ENCODE measurements at places on chromosomes 1 and 21.

DNA sequence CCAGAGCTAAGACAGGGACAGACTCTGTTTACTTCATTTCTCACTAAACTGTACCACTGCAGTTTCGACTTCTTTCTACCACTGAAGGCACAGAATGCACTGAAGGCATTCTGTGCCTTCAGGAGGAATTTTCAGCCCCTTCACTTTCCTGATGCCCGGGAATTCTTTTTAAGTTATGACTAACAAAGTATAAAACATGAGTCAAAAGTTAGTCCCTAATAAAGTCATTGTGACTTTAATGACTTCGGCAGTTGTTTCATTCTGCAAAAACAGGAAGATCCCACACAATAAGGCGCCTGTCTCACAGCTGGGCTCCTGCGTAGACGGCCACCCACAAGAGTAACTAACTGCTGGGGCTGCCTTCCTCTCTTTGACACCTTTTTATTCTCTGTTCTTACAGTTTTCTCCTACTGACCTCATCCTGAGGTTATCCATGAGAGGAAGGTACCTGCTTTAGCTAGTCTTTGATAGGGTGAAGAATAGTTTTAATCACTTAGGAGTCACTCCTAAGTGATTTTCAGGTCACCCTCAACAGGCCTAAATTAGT, 183.9 kb upstream of the SGIP1 start:
- peak; percentile 39 for DNase-seq

- DNase-seq = no peak
Measured at GRCh38 chr1:98402860-98403259, 258.7 kb upstream of the SNX7 start.

DNA sequence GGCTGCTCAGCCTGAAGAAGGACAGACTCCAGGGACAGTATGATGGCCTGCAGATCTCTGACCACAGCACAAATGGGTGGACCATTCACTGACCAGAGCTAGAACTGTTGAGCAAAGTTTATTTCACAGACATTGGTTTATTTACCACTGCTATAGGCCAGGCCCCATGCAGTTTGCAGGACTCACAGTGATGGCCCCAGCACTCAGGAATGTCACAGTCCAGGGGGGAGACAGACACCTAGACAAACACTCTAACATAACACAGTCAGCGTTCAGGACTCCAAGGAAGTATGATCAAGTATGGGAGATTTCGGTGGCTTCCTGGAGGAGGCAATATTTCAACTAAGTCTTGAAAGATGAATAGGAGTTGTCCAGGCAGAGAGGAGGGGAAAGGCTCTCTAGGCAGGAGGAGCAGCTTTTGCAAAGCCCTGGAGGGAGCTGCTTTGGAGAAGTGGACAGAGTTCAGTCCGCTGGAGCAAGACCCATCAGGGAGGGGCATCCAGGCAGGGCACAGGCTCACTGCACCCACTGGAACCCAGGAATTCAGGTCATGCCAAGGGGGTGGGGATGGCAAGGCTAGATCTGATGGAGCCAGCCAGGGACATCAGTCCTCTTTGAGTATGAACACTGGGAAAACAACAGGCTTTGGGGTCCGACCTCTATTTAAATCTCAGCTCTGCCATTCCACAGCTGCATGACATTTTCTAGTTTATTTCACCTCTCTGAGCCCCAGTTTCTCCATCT, 454.3 kb downstream of the MATN1 start:
- DNase-seq = no peak

- DNase-seq = no peak
Measured at GRCh38 chr21:28801906-28802305, 190.8 kb downstream of the LTN1 start.

- no peak for DNase-seq
Measured at GRCh38 chr1:203098914-203099520, 13.2 kb upstream of the MYOG start.

DNA sequence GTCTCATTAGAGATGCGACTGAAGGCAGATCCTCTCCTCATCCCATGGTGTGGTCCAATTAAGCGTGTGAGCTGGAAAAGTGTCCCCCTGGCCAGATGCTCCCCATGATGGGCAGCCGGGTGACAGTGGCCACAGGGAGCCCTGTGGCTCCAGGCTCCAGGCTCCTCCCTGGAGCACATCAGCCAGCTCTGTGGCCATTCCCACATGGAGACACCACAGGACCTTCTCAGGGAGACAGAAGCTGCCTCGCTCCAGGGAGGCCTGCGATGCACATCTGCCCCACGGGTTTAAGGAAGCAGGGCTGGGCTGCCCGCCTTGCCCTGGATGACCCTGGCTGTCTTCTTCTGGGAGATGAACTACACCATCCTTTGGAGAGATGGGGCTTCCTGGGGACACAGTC, 99.9 kb upstream of the TLR5 start:
- DNase-seq = no peak

DNA sequence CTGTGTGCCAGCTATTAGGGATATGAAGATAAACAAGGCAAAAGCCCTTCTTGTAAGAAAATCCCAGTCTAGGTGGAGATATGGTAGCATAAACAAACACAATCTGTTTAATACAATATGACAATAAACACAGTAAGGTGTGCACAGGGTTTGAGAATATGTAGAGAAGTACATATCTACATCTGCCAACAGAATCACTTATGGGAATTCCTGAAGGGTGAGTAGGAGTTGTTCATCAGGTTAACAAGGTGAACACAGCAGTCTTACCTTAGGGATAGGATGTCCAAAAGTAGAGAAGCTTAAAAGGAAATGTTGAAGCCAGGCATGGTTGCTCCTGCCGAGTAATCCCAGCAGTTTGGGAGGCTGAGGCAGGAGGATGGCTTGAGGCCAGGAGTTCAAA, 57.7 kb upstream of the LRRC7 start:
- DNase-seq = no peak

- DNase-seq = no peak
Measured at GRCh38 chr21:18157406-18157805, 87.2 kb upstream of the CHODL start.

- no peak for DNase-seq
Measured at GRCh38 chr1:60848583-60849188, 233.7 kb upstream of the NFIA start.

- DNase-seq = peak; percentile 59
Measured at GRCh38 chr1:63316984-63317816, 5.2 kb upstream of the FOXD3 start.

GRCh38 chr1:156148216-156148615, 5.2 kb upstream of the SEMA4A start:
- no peak for DNase-seq

- DNase-seq = no peak
Measured at GRCh38 chr1:223870617-223871574, 25.1 kb upstream of the TP53BP2 start.

DNA sequence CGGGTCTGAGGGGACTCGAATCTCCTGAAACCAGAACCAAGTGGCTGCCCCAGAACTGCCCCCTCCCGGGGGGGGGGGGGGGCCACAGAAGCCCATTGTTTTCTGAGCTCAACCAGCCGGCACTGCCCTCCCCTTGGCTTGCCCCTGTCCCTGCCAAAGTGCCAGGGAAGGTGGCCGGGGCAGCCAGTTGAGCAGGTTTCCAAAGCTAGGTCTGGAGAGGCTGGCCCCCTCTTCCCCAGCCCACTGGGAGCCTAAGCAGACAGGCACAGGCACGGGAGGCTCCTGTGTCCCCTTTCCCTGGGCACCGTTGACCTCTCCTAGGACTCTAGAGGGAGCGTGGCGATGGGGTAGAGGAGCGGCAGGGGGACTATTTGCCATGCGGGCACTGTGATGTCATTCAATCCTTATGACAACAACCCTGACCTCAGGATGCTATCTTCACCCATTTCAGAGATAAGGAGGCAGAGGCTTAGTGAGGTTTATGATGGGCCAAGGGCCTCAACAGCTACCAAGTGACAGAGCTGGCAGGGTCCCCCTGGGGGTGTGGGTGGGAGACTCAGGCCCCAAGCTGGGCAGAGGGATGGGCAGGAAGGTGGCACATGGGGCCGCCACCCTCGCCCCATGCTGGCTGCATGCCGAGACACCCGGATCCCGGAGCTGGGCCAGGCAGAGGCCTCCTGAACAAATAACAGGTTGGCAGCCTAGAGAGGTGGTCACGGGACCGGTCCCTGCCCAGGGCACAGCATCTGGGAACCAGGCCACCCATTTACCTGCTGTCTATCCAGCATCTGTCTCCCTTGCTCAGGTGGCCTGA, 35.0 kb downstream of the RAP1GAP start:
- DNase-seq = no peak

GRCh38 chr1:33388805-33389771, 41.8 kb downstream of the PHC2 start:
- DNase-seq = no peak

DNA sequence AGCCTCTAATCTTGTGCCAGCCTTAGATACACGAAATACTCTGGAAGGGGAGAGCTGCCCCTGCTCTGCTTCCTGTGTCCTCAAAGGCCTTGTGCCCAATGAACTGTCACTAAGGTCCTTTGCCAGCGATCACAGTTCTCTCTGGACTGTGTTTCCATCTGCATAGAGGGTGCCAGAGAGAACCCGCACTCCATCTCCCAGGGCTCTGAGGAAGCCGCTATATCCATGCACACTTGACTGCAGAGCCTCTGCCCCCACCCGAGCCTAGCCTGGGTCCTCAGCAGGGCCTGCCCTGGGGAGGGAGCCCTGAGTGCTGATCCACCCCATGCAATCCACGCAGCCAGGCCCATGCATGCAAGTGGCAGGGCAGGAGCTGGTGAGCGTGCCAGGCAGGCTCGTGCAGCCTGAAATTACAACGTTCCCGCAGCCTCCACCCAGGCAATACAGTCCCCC, 30.6 kb upstream of the KIF21B start:
- DNase-seq = no peak

DNA sequence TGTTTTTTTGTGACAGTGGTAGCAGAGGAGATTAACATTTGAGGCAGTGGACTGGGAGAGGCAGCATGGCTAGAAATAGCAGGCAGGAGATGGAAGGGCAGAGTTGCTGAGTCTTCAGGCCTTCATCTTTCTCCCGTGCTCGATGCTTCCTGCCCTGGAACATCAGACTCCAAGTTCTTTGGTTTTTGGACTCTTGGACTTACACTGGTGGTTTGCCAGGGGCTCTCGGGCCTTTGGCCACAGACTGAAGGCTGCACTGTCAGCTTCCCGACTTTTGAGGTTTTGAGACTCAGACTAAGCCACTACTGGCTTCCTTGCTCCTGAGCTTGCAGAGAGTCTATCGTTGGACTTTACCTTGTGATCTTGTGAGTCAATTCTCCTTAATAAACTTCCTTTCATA, 24.2 kb upstream of the LEFTY2 start:
- no peak for DNase-seq

DNA sequence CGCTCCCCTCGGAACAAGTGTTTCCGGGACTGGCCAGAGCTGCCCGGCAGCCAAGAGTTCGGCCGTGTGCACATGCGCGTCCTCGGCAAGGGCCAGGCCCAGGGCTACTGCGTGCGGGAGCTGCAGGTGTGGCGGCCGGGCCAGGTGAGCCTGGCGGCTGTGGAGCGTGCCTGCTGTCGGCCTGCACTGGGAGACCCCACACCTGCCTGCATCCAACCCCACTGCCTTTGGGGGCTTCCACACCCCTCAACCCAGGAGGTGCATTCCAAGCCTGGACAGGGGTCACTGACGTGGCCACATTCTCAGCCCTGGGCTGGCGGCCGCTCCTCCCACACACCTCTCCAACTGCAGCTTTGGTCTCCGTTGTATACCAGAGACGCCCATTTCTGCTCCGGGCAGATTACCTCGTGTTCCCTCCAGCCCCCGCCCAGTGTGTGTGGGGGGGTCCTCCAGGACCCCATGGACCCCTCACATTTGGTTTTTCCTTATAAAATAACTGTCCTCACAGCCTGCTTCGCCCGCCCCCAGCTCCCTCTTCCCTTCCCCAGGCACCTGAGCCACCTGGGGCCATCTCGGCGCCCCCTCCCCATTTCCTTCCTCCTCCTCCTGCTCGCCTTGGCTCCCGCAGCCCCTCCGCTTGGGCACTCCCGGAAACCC, 6.1 kb downstream of the RNF223 start:
- DNase-seq = no peak

- DNase-seq = no peak
Measured at GRCh38 chr1:21436488-21437340, 3.2 kb upstream of the NBPF3 start.

GRCh38 chr21:46284077-46284644, 1.2 kb downstream of the MCM3AP start:
- no peak for DNase-seq

GRCh38 chr1:219746141-219746540, 133.2 kb upstream of the ZC3H11B start:
- DNase-seq = no peak

DNA sequence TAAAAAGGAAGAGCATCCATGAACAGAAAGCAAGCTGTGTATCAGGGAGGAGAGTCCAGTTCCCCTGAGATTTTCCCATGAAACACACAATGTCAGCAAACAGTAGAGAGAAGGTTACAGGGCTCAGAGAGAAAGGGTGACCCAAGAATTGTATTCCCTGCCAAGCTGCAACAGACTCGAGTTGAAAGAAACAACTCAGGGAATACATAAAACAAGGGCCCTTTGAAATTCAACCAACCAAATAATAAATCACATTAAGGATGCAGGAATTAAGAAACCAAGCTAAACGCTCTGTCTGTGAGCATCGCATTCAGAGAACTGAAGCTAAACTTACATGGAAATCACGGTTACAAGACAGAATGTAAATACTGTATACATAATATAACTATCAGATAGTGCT, 20.2 kb downstream of the S100A16 start:
- DNase-seq = no peak

DNA sequence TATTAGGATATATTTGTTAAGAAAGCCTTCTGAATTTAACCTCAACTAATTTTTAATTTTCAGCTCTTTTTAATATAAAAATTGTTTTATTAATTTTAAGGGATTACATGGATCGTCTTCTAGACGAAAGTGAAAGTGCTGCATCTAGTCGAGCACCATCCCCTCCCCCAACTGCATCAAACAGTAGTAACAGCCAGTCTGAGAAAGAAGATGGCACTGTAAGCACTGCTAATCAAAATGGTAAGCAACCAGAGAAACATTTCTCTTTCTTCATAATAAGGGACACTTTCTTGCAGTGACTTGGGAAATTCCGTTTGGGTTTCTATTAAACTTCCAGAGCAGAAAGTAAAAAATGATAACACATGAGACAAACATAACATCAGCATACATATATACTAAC, 56.9 kb downstream of the MIER1 start:
- DNase-seq = peak; percentile 16

- DNase-seq = no peak
Measured at GRCh38 chr21:19609611-19610010, 1206.0 kb upstream of the TMPRSS15 start.
